ENCODE measurements at places on chromosomes 12 and 14.
A peak's percentile ranks its signal among the peaks of the same experiment; 100 is the strongest.

DNA sequence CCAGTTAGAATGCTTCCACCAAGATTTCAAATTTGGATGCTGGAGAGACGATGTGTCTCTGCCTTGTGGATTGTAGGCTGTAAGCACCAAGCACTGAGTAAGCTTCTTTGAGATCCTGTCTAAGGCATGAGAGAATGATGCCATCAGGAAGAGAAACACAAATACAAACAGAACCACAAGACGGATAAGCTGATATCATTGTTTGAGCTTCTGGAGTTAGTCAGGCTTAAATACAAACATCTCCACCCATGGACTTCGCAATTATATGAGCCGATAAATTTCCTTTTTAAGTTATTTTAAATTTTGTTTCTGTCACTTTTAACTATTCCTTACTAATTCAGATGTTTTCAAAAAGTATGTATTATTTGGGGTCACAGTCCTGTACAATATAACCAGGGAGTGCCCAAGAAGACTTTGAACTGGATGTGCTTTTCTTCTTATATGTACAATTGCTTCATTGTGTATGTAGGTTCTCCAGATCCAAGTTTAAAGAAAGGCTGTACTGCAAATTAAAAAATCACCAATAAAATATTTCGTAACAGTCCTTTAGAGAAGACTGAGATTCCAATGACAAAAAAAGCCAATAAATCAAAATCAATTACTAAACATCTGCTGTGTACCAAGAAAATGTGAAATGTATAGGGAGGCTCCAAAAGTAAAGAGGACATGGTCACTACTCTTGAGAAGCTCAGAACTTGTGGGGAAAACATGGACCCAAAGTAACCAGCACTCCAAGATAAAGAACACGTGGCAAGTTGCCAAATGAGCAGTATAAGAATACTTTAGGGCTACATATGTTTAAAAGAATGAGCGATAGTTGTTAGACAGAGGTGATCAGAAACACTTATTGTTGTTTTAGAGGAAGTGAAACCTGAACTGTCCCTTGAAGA lies 274.1 kb downstream of the ADAMTS20 start:
- peak; percentile 22 for DNase-seq

GRCh38 chr12:51869496-51869865 lies 18.4 kb upstream of the ANKRD33 start:
- DNase-seq, result no peak

DNA sequence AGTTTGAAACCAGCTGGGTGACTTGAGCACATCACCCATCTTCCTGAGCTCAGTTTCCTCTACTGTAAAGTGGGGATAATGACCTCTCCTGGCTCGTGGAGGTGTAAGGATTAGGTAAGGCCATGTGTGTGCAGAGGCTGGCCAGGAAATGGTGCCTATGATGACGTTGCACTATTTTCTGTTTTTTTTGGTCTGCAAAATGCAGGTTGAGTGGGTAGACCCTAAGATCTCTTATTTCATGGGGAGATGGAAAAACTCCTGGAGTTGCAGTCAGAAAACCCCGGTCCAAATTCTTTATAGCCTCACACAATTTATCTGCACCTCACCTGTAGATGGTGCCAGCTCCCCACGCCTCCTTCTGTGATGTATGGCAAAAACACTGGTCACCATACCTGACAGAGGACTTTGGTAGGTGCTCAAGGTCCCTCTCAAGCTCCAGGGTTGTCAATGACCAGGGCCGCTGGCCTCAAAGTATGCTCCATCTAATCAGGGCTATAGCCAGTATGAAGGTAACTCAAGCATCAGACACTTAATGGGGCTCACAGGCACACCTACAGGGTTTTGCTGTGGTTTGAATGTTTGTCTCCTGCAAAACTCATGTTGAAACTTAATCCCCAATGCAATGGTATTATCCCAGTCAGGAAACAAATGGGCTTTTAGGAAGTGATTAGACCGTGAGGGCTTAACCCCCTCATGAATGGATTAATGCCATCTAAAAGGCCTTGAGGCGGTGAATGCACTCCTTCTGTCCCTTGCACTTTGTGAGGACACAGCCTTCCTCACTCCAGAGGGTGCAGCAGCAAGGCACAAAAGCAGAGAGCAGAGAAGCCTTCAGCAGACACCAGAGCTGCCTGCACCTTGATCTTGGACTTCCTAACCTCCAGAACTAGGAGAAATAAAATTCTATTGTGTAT lies 17.6 kb downstream of the C14orf132 start:
- no peak for DNase-seq

DNA sequence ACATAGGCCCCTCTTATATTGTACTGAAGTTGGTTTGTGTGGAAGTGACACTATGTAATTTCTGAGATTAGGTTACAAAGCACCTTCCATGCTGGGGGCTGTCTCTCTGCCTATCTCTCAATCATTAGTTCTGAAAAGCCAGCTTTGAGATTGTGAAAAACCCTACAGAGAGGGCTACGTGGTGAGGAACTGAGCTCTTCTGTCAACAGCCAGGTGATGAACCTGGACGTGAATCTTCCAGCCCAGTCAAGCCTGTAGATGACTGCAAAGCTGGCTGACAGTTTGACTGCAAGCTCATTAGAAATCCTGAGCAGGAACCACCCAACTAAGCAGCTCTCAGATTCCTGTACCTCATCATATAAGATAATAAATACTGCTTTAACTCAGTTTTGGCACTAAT lies 36.3 kb upstream of the BBS10 start:
- no peak for DNase-seq

DNA sequence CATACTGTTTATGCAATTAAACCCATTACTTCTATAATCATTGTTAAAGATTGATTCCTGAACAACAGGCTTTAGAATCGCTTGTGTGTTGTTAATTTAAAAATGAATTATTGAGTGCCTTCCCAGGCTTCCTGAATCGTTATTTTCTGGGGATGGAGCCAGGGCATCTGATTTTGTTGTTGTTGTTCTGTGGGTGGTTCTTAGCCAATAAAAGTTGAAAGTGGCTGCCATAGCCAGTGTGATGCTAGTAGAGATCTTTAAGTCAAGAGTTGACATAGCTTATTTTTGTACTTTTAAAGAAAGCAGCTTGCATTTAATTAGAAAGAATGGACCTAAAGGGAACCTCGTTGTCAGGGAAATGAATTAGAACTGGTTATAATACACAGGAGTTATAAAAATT lies 6.4 kb downstream of the GOLGA5 start:
- no peak for DNase-seq

GRCh38 chr12:72448805-72449204 lies 176.6 kb downstream of the TRHDE start:
- DNase-seq, result no peak

GRCh38 chr12:93079271-93079670 lies 150.2 kb upstream of the EEA1 start:
- no peak for DNase-seq

GRCh38 chr14:103630364-103631108 lies 1.5 kb downstream of the KLC1 start:
- no peak for DNase-seq

GRCh38 chr12:87217491-87217890 lies 811.7 kb downstream of the C12orf50 start:
- DNase-seq, result no peak

- no peak for DNase-seq
Measured at GRCh38 chr12:39028382-39028781, 123.0 kb upstream of the CPNE8 start.

GRCh38 chr14:23580152-23580926 lies 1.7 kb upstream of the JPH4 start:
- no peak for DNase-seq

DNA sequence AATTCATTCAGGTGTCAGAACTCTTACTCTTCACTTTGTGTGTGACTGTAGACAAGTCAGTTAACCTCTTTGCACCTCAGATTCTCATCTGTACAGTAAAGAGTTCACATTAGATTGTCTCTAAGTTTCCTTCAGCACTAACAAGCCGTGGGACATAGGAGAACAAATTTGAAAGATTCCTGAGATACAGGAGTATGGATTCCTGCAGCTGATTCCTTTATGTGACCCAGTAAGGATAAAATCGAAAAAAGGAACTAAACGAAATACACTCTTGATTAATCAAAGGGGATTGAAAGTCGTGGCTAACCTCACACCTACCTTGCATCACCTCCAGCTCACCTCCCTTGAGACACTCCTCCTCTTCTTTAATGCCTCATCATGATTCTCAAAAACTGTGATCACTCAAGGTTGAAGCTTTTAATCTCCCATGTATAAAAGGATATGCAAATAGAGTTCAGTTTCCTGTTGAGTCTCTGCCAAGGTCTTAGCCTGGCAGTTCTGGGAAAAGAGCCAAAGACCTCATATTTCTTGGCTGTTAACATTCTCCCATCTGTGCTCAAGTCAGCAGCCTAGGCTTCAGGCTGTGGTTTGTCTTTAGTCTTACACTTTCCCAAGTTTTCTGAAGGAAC lies 156.6 kb downstream of the DAD1 start:
- no peak for DNase-seq

DNA sequence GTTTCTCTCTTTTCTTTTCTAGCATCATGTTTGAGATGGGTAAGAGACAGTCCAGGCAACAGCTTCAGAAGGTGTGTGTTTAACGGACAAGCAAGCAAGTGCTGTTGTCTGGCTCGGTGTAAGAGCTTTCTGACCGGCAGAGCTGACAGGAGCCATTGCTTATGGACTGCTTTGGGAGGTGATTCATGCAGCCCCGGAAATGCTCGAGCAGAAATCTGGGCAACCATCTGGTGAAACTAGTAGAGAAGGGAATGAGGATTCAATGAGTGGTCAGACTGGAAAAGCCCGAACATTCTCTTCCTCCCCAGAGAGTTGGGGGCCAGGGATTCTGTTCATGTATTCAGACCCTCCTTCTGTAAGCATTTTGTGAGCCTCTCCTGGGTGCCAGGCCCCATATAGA lies 24.4 kb downstream of the TUNAR start:
- no peak for DNase-seq

- DNase-seq, result no peak
Measured at GRCh38 chr12:47980197-47980596, 16.8 kb downstream of the TMEM106C start.

DNA sequence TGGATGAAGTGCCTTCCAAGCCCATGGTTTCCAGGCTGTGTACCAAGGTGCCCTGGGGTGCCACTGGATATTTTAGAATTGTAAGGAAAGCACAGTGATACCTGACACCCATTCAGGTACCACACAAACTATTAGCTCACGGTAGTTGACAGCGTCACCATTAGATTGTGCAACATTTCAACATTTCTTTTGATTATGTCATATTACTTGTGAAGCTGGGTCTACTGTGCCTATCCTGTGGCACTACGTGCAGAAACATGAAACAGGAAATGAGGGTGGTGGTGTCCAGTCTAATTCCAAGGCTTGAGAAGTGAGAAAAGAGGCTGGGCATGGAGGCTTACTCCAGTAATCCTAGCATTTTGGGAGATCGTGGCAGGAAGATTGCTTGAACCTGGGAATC lies 75.5 kb upstream of the CPM start:
- DNase-seq, result no peak

- DNase-seq, result no peak
Measured at GRCh38 chr12:121050725-121051124, 11.7 kb upstream of the OASL start.

- DNase-seq, result peak; percentile 56
Measured at GRCh38 chr12:65123435-65124063, 2.4 kb upstream of the WIF1 start.

GRCh38 chr12:27449026-27449425 lies 2.5 kb downstream of the SMCO2 start:
- no peak for DNase-seq

DNA sequence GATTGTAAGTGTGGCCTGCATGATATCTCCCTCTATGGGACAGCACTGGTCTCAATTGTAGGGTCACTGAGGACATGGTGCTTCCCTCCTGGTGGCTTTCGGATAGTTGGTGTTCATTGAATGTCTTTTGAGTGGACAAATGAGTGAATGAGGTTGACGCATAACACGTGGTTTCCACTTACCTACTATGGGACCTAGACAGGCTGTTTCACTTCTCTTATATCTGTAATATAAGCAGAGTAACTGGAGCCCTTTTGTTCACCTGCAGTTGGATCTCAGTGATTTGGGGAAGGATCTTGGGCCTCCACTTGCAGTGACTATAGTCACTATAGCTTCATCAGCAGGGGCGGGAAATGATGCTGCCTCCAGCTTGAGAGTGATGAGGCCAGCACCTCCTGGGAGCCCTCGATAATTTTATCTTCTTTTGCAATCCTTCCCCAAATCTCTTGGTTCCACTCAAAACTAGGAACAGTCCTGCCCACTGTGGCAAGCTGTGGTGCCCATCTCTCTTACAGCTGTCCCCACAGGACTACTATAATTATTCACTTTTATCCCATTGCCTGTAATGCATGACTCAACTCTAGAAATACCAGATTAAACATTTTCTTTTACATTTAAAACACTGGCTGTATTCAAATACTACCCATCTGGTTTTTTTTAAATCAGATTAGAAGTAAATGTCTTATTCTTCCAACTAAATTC lies 242.9 kb downstream of the CHST11 start:
- DNase-seq, result no peak

DNA sequence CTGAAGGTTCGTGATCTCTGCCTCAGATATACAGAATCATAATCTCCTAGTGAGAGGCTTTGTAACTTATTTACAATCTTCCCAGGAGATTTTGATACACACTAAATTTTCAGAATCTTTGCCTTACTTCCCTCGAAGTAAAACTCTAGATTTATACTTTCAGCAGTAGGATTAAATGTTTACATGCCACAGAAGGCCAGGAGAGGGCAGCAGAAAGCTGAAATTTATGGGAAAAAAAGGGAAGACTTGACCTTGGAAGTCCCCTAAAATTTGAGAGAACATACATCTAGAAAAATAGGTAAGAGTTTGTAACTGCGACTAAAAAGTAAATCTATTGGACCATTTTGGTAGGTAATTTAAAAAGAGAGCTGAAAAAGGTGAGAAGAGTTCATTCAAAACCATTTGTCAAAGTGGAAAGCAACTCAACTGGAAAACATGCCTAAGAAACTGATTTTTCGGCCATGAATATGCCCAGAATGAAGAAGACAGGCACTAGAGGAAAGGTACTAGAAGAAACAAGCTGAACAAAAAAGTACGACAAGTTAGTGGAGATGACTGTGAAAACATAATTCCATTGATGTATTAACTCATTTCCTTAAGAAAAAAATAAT lies 242.0 kb upstream of the MDGA2 start:
- peak; percentile 20 for DNase-seq

- DNase-seq, result no peak
Measured at GRCh38 chr12:20017802-20018201, 350.5 kb upstream of the PDE3A start.

DNA sequence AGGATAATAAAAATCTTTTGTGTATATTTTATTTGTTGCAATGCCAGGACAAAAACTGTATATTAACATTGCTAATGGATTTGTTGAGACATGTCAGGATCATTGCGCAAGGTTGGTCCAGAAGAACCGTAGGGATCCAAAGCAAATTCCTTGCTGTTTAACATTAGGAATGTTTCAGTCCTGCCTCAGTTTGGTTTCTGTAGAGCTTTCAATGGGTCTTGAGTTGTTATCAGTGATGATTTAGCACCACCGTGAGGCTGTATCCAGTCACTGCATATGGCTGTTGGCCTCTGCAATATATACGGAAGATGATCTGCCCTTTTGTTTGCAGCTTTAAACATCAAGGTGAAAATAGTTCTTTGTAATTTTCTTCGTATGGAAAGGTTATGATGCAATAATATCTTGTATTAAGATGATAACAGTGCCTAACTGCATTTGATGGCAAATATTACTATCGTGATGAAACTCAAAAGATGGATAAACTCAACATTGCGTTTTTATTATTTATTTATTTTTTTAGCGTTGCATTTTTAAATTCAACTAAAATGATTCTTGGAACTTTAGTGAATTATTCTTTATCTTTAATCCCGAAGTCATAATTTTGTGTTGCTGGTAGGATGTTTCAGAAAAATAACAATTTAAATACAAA lies 231.2 kb downstream of the AKAP6 start:
- peak; percentile 27 for DNase-seq

Data from MM.1S (cell line).